ENCODE measurements at places on chromosomes 2 and 18. TPM values are rescaled to one million over a fixed set of nuclear protein-coding genes. Genes with fewer than 3 reads are reported as not detected.

CHN1 gene
- 7.5 TPM for total RNA-seq

TPGS2 gene
- total RNA-seq, result 36.2 TPM

DNA sequence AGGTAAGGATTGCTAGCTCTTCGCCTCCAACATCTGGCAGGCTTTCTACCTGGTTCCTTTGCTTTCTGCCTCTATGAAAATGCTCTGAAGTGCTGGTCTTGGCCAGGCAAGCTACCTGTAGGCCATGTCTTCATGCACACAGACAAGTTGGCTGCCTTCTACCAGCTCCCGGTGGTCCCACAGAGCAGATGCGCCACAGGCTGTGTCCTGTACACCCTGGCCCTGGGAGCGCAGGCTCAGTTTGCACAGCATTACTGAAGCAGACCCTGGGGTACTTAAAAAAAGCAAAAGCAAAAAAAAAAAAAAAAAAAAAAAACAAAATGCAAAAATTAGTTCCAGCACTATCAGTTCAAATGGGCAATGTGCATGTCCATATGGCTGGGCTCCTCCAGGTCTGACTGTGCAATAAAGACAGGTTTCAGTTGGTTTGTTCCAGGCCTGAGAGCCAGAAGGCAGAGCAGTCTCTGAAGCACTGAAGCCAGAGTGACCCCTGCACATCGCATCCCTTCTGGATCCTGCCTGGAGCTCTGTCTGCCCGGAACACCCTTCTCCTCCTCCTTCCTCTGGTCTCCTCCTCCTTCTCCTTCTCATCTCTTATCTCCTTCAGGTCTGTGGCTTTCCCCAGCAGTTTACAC lies 288.0 kb upstream of the REV1 start:
- DNase-seq, result no peak

- DNase-seq, result no peak
Observed at GRCh38 chr2:160351956-160352355, 141.7 kb downstream of the RBMS1 start.

DNA sequence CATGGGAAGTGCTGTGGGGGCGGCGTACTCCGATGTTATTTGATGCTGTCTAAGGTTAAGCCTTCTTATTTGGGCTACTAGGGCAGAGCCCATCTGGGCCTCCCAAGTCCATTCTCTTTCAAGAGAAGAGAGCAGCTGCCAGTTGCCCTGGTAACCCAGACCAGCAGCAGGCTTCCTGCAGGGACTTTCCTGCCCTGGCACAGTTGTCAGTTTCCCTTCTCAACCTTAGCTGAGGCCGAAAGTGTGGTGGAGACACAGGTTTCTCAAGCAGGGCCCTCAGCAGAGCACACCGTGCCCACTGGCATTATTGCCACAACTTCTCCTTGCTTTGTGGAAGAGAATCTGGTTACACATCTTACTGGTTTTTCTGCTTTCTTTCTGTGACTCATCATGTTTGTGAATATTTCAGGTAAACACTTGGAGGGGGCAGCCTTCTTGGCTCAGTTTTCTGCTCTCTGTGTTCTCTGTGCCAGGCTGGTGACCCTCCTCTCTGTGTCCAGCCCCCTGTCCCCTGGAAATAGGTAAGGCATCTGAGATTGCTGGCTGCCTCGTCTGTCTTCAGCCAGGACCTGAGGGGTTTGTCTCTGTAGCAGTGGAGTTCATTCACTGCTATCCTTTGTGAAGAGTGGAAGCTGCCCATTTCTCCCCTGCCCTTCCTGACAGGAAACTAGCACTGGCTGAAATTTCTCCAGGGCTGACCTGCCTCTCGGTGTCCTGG lies 111.0 kb downstream of the B3GNT2 start:
- no peak for DNase-seq
